ENCODE measurements at places on chromosomes 11 and 22.
A peak's percentile ranks its signal among the peaks of the same experiment; 100 is the strongest.

DNA sequence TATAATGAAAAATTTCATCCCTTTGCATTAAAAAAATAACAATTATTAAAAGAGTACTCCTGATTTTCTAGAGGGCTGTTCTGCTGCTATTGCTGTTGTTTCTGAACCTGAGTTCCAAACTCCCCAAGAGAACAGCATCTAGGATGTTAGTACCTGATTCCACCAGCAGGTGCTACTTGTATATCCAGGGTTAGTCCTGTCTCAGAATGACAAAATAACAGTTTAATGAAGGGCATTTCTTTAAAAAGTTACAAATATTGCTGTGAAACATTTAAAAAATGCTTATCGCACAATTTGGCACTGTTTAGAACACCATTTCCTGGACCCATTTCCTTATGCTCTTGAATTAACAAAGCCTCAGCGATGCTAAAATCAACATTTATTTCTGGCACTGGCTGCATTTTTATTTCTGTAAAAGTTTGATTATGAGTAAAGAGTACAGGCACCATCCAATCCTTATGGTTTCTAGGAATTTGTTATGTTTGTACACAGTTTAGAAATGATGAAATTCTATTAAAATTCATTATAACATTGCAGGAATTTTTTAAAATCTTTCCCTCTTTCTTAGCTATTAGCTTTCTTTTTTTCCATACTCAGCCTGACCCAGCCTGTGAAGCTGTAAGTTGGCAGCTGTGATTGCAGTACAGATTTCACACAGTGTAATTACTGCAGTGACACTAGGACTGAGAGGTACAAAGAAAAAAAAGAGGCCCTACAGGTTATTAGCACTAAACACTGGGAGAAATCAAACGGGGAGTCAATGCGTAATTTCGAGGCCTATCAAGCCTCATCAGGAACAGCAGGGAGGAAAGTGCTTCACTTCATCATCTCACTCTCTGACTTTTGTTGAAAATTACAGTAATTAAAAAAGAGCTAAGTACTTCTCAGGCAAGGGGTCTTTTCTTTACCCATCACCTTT, 208.8 kb downstream of the DCDC1 start:
- DNase-seq = peak; percentile 98

DNA sequence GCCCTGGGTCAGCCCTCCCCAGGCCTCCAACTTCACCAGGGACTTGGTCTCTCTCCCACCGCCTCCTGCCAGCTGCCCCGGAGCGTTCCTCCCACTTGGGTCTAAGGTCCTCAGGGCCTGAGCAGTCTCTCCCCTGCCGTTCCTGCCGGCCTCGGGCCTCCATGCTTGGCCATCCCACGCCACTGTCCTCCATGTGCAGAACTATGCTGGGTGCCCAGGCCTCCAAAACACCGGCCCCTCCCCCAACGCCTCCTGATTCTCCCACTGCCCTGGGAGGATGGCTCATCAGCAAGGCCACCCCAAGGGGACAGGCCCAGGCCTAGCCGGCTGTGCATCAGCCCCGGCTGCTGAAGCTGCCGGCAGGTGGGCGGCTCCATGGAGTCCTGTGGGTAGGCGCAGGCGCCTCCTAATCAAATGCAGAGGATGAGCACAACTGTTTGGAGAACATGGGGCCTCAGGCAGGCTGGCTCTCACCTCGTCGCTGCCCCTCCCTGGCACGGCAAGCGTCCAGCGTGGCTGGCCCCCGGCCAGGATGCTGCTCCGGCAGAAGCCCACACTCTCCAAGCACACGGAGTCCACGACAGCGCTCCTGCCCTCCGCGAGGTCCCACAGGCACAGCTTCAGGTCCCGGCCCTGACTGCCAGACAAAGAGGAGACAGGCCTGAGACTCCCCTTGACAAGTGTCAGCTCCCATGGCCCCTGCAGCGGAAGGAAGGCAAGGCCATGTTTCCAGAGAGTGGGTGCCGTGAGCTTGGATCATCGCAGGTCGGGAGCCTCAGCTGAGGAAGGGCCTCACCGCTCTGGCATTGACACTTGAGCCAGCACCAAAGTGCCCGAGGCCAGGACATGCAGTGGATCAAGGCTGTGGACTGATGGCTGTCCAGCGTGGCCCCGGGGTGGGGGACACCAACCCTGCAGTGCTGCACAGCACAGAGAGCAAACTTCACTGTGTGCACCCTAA, 42.6 kb downstream of the GNB1L start:
- no peak for DNase-seq

DNA sequence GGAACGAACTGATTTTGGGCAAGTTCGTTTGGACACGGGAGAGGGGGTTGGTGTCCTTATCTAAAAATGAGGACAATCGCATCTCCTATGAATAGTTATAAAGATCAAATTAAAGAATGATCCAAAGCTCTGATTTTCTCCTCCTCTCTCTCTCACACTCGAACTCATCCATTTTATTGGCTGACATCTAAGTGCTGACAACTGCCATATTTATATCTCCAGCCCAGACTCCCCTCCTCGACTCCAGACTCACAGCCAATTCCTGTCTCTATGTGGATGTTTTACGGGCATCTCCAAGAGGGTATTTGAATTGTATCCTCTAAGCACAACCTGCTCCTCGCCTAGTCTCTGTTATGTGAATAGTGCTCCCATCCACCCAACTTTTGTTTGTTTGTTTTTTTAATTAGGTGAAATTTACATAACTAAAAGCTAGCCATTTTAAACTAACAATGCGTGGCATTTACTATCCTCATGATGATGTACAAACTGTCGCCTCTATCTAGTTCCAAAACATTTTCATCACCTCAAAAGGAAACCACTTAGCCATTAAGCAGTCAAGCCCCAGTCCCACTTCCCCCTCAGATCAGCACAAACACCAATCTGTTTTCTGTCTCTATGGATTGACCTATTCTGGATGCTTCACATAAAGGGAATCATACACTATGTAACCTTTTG, 4.0 kb downstream of the SYN3 start:
- DNase-seq = no peak

DNA sequence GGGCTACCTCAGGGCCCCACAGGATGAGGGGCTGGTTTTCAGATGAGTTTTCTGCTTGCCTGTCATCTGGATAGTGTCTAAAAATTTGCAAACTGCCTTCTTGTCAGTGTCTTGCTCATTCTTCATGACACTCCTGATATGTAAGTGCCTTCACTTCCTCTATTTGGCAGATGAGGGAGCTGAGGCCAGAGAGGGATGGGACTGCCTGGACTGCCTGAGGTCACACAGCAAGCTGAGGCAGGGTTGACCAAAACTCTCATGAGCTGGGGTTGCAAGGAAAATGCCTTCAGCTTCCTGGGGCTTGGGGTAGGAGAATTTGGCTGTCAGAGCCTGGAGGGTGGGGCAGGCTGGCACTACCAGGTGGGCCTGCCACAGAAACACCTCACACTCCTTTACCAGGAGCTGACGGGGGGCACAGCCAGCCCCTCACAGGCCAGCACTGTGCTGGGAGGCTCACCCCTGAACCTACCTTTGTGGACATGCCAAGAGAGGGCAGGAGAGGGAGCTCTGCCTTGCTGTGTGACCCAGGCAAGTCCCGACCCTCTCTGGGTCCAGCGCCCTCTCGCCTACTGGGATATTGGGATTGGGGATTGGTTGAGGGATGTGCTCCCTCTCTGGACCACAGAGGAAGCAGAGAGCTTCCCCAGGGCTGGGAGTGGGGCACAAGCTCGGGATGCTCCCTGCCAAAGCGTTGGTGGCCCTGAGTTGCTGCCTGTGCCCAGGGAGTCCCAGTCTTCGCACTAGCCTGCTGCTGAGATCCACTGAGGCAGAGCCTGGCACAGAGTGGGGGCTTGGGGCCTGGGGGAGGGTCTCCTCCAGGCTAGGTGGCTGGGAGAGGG, 1.9 kb upstream of the P2RY6 start:
- no peak for DNase-seq

DNA sequence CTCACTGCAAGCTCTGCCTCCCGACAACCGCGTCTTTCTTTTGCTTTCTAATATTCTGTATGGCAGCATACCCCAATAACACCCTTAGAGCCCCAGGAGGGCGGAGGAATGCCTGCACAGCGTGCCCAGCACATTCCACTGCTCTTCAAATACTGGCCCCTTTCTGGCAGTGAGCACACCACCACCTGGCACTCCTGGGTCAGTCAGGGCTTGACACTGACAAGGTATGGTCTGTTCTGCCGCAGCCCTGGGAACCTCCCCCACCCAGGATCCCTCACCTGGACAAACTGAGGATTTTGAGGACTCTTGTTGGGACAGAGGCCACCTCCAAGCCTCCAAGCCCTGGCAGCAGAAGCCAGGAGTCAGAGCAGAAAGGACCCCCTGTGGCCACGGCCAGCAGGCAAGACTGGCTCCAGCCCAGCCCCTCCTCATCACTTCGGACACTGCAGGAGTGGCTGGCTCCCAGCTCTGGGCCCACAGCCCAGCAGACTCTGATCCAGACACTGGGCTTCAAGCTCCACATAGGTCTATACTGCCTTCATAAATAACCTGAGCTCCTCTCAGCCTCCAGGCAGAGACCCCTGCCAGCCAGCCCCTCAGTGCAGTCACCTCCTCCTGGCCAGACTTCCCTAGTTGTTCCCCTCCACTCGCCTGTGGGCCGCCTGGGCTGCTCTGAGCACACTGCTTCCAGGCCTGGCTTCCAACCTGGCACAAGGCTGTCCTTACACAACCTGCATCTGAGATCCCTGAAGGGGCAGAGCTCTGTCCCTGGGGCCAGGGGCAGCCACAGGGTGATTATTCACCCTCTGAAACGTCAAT, 14.5 kb downstream of the CARS1 start:
- DNase-seq = no peak

GRCh38 chr11:86926975-86927374, 28.2 kb downstream of the FZD4 start:
- DNase-seq = no peak

- no peak for DNase-seq
Measured at GRCh38 chr22:28204382-28204781, 285.3 kb upstream of the PITPNB start.

DNA sequence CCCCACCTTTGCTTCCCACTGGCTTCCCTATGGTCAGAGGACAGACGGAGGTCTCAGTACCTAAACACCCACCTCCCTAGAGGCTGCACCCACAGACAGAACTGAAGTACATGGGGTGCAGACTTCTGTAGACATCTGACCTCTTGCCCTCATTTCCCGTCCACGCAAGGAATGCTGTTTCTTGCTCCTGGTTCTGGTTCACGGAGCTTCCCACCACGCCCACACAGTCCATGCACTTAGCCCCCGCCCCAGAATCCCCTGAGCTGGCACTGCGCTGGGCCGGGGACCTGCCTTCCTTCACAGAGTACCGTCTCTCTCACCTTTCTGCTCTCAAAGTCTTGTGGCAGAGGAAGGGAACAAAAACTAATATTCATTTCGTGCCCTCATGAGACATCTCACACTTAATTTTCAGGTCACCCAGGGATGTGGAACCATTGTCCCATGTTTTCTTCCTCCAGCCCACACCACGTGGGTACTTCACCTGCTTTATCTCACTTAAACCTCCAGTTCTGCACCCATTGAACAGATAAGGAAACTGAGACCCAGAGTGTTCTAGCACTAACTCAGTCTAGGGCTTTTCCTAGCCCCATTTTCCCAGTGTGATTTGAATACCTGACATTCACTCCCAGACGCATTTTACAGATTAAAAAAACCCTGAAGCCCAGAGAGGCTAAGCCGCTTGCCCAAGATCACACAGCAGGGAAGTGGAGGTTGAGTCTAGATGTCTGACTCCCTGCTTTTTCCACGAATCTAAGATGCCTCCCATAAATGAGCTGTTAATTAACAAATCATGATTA, 5.7 kb downstream of the TMPRSS6 start:
- no peak for DNase-seq

GRCh38 chr11:2462543-2462985, 17.8 kb downstream of the KCNQ1 start:
- no peak for DNase-seq

- DNase-seq = peak; percentile 2
Measured at GRCh38 chr22:17159504-17159951, 451 bp upstream of the HDHD5 start.

- DNase-seq = no peak
Measured at GRCh38 chr11:111435046-111435698, 56.1 kb upstream of the POU2AF1 start.

DNA sequence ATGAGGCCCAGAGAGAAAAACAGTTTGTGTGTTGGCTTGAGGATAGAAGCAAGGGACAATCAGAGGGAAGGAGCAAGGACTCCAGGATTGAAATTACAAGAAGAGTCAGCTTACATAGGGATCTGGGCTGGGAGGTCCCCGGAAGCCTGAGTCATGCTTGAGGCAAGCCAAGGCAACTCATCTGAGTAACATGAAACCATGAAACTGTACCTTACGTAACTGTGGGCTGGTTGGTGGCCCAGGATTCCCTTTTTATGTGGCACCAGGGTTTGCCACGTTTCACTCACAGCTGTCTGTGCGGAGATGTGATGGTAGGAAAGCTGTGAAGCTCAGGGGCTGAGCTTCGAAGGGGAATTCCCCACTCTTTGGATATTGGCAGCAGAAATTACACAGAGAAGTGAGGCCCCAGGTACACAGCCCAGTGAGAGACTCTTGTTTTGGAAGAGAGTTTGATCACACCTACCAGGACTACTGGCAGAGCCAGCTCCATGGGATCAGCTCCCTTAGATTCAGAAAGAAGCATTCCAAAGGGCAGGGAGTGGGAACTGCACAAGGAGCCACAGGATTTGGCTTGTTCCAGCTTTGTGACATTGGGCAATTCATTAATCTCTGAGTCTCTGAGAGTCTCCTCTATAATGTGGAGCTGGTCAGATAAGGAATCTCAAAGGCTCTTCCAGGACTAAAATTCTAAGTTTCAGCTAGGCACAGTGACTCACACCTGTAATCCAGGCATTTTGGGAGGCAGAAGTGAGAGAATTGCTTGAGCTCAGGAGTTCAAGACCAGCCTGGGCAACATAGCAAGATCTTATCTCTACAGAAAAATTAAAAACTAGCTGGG, 7.8 kb downstream of the SLC5A1 start:
- DNase-seq = no peak

DNA sequence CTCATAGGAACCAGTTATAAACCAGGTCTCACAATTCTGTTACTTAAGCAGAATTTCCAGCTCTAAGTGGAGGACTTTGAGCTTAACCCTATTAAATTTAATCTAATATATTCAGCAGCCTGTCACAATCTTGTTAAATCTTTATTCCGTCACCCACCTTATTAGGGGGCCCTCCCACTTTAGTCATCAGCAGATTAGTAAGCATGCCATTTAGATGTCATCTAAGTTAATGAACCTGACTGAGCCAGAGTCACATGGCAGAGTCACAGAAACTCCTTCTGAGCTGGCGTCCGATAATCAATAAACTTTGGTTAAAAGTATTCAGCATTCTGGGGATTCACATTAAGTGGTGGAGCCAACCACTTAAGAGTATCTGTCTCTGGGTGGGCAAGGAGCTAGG, 35.1 kb downstream of the TTC12 start:
- no peak for DNase-seq

- DNase-seq = peak; percentile 7
Measured at GRCh38 chr11:33633251-33634003, 67.2 kb downstream of the C11orf91 start.

Data from NCI-H2081 treated with DMSO at 0.1 percent for 48 hours (cell line).